ENCODE measurements at places on chromosomes 13 and 19.

- no peak for DNase-seq
Observed at GRCh38 chr13:65595916-65596315, 1634.2 kb downstream of the PCDH9 start.

- peak; percentile 23 for DNase-seq
Observed at GRCh38 chr13:32639502-32640105, 53.4 kb downstream of the PDS5B start.

DNA sequence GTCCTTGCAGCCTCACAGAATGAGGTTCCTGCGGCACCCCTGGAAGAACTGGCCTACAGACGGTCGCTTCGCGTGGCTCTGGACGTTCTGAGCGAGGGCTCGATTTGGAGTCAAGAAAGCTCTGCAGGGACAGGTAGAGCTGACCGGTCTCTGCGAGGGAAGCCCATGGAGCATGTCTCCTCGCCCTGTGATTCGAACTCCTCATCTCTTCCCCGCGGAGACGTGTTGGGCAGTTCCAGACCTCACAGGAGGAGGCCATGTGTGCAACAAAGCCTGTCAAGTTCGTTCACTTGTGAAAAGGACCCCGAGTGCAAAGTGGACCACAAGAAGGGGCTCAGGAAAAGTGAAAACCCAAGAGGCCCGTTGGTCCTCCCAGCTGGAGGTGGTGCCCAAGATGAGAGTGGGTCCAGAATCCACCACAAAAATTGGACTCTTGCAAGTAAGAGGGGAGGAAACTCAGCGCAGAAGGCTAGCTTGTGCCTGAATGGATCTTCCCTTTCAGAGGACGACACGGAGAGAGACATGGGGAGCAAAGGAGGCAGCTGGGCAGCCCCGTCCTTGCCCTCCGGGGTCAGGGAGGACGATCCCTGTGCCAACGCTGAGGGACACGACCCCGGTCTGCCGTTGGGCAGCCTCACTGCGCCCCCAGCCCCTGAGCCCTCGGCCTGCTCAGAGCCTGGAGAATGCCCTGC lies 23.4 kb upstream of the NDUFS7 start:
- DNase-seq, result no peak

GRCh38 chr13:74077792-74078191 lies 56.4 kb downstream of the KLF12 start:
- no peak for DNase-seq

DNA sequence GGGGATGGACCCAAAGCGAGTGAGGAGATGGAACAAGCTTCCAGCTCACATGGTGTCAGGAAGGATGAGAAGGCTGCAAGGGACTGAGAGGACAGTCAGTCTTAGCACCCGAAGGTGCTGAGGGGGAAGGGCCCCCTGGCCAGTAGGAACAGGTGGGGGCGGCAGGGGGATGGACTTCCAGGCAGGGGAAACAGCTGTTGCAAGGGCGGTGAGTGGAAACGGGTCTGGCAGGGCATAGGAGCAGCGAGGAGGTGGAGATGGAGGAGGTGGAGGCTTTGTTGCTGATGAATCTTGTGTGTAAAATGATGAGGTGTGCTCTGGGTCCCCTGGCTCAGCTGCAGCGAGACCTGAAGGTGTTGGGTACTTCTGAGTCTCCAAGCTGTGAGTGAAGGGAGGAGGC lies 1.2 kb downstream of the MAP1S start:
- DNase-seq, result no peak

GRCh38 chr13:112057736-112058518 lies 9.0 kb upstream of the SOX1 start:
- DNase-seq, result no peak

DNA sequence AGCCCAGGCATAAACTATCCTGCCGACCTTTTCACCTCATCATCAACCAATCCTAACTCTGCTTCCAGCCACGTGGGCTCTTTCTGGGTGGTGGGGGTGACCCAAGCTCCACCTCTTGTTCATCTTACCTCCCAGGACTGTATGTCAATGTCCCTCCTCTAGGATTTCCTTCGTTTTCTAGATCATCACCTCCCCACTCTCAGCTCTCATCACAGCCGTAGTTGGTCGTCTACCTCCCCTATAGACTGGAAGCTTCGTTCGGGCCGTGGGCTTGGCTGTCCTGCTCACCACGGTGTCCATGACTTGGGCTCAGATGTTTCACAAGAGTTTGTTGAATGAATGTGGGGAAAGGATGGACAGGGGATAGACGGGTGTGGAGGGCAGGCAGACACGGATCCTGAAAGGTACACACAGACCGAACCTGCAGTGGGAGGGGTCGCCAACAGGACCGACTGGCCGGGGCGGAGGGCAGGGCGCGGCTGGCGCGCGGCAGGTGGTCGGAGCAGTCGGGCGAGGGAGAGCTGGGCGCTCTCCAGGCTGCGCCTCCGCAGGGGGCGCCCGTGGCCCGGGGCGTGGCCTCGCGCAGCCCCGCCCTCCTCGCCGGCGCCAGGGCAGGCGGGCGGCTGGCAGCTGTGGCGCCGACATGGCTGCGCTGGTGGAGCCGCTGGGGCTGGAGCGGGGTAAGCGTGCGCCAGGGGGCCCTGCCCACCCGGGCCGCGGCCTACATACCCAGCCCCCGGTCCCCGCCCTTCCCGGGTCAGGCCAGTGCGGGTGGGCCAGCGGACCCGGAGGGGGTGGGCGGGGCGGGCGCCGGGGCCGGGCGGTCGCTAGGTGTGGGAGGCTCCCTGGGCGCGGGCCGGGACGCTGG lies at the start of gene LIN7B:
Gene LIN7B (plus strand): TSS at position 609 of the 868 bp plus-strand sequence. CDS start 35 bp downstream, at position 644.
- DNase-seq, result peak; percentile 91

- DNase-seq, result no peak
Observed at GRCh38 chr13:43546251-43546650, 240.5 kb downstream of the ENOX1 start.

DNA sequence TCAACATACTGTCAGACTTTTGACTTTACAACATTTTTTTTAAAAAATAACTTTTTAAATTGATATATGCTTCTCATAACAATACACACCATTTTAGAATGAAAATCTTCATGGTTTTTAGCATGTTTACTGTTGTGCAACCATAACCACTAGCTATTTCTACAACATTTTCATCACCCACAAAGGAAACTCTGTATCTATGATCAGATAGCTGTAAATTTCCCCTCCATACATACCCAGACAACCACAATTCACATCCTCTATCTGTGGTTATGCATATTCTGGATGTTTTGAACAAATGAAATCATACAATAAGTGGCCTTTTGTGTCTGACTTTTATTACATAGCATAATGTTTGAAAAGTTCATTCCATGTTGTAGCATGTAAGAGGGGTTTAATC lies 1666.0 kb downstream of the EFNB2 start:
- DNase-seq, result no peak

- DNase-seq, result no peak
Observed at GRCh38 chr13:75302071-75302698, 179.8 kb downstream of the TBC1D4 start.

GRCh38 chr19:29293736-29294342 lies 80.9 kb upstream of the UQCRFS1 start:
- no peak for DNase-seq
